Activated CD4-positive, alpha-beta T cell treated with anti-CD3 and anti-CD28 coated beads, Interleukin-2, amount 50 U/mL, for 1 hour (primary cell): ENCODE measurements at places on chromosomes 7 and 10.
A peak's percentile ranks its signal among the peaks of the same experiment; 100 is the strongest.

GRCh38 chr7:115906731-115907130 lies 123.8 kb downstream of the TFEC start:
- no peak for DNase-seq

GRCh38 chr7:122972056-122972455 lies 23.4 kb downstream of the TAS2R16 start:
- no peak for DNase-seq

- DNase-seq: no peak
Observed at GRCh38 chr7:45072131-45073030, 16.4 kb downstream of the NACAD start.

GRCh38 chr10:30645340-30645827 lies 15.8 kb upstream of the LYZL2 start:
- DNase-seq: no peak

DNA sequence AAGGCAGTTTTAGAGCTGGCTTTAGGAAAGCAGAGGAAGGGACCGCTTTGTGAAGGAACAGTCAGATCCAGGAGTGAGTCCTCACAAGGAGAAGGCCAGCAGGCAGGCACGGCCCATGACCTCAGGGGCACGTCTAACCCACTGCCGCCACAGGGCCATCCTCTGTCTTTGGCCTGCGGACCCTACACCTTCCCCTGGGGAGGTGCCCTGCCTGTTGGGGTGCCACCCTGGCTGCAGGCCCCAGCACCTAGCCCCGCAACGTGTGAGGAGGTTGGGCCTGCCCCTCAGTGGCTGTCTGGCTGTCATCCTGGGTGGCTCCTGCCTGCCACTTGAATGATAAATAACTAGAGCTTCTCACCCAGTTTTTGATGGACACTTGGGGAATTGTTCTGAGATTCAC lies 31.0 kb upstream of the TRIM8 start:
- peak; percentile 36 for DNase-seq

DNA sequence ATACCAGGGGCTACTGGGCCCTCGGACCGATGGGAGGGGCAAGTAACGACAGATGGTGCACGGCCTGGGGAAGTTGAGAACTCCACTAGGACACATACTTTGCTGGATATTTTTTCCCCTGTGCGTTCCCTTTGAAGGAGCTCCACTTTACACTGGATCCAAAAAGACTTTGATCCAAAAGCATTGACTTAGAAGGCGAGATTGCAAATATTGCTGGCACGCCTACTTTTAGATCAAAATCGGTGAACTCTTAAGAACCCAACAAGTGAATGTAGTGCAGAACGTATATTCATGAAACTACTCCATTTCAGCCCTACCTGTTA lies 436 bp upstream of the SLC25A13 start:
- DNase-seq: no peak

- no peak for DNase-seq
Observed at GRCh38 chr10:79101560-79102497, 33.1 kb downstream of the ZMIZ1 start.

GRCh38 chr7:117402109-117402508 lies 25.2 kb downstream of the ASZ1 start:
- no peak for DNase-seq

- DNase-seq: no peak
Observed at GRCh38 chr7:116271963-116272886, 61.9 kb downstream of the TES start.

- DNase-seq: no peak
Observed at GRCh38 chr7:1727812-1728570, 57.9 kb downstream of the ELFN1 start.

DNA sequence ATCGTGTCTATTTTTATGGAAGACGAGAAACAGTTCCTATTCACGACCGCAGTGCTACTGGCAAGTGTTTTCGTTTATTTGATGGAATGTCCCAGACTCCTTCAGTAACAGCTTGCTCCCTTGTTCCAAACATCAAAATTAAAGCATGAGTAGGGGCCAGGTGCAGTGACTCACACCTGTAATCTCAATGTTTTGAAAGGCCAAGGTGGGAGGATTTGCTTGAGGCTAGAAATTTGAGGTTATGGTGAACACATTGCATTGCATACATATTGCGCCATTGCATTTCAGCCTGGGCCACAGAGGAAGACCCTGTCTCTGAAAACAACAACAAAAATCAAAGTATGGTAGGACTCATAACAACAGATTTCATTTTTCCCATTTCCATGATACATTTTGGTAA lies 22.8 kb downstream of the PTTG1IP2 start:
- DNase-seq: no peak

DNA sequence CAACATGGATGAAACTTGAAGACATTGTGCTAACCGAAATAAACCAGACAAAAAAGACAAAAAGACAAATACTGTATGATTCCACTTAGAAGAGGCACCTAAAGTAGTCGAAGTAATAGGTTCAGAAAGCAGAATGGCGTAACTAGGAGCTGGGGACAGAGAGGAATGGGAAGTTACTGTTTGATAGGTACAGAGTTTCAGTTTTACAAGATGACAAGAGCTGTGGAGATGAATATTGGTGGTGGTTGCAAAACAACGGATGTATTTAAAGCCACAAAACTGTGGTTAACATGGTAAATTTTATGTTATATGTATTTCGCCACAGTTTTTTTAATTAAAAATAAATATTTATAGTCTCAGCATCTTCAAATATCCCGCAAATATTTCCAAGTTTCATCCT lies 64.1 kb upstream of the DIP2C start:
- DNase-seq: no peak

DNA sequence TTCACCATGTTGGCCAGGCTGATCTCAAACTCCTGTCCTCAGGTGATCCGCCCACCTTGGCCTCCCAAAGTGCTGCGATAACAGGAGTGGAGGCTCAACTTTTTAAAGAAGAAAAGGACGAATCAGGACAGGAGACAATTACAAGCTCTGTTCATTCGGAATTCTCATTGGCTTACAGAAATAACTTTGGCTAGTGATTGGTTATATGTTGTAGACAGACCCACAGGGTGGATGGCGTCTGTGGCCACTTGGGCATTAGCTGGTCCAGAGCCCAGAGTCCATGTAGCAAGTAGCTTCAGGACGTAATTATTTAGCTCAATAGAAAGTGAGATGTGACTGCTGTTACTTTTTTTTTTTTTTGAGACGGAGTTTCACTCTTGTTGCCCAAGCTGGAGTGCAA lies 160.5 kb upstream of the TNRC18 start:
- no peak for DNase-seq
